ENCODE measurements at places on chromosomes 3 and 15.

DNA sequence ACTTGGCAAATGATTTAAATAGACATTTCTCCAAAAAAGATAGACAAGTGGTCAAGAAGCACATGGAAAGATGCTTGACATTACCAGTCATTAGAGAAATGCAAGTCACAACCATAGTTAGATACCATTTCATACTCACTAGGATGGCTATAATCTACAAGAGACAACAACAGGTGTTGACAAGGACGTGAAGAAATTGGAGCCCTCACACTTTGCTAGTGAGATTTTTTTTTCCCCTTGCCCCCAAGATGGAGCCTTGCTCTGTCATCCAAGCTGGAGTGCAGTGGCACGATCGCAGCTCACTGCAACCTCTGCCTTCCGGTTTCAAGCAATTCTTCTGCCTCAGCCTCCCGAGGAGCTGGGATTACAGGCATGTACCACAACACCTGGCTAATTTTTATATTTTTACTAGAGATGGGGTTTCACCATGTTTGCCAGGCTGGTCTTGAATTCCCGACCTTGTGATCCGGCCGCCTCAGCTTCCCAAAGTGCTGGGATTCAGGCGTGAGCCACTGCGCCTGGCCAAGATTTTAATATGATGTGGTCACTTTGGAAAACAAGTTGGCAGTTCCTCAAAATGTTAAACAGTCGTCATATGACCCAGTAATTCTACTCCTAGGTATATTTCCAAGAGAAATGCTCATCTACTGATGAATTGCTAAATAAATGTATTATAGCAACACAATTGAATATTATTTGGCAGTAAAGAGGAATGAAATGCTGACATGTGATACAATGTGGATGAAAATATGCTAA, 103.3 kb downstream of the ATG7 start:
- no peak for DNase-seq

DNA sequence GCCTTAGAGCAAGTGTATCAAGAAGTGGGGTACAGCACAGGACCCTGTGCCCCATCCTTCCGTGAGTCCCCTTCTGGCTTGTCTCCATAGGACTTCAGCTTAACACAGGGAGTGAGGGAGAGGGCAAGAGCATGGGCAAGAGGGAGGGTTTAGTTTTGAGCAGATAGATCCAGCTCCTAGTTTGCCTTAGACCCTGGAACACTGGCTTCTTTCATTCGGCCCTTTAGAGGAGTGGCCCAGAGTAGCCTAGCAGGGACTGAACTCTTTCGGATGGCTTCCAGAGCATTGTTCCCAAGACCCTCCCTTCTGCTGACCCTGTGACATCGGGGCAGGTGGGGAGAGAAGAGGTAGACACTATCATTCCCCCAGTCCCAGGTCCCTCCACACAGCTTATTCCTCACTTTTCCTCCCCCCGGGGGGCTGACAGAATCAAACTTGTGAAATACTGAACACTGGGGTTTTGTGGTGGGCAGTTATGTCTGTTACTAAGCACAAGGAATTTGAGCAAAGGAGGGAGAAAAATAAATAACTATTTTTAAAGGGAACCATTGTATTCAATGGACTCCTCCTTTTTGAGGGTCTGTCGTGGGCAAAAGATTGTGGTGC, 289.6 kb upstream of the C2CD4B start:
- no peak for DNase-seq

- no peak for DNase-seq
Measured at GRCh38 chr3:67646586-67647234, 7.7 kb downstream of the SUCLG2 start.

GRCh38 chr3:115325539-115325938, 178.5 kb upstream of the ZBTB20 start:
- no peak for DNase-seq

- no peak for DNase-seq
Measured at GRCh38 chr3:141864281-141864970, 12.0 kb upstream of the ATP1B3 start.

DNA sequence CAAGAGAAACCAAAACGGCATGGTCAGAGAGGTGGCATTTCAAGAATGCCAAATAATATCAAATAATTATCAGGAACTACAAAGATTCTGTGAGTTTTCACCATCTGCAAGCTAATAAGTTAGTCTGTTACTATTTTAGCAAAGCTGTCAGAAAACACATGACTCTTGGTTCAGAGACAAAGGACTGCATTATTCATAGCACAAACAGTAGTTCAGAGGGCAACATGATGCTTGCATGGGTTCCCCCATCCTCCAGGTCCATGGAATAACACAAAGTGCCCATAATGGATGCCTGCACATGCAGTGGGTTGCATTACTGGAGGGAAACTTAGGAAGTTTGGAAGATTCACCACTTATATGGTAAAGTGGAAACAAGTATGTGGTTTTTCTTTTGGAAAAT, 228.8 kb upstream of the ALCAM start:
- DNase-seq = no peak

GRCh38 chr15:72068856-72069255, 49.1 kb downstream of the MYO9A start:
- DNase-seq = no peak

DNA sequence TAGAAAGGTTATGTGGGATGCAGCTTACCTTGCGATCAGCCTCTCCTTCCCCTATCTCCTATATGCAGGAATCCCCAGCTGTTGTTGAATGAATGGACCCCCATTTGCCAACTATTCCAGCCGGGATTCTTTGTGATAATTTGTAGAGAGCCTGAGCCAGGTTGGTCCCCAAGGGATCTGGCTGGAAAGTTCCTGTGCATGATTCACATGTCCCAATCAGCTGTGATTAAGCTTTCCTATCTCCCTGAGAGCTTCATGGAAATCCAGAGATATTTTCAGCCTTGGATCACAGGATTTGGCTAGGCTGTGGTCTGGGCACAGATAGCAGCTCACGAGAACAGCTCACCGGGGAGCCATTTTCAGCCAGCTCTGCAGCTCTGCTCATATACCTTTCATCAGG, 76.7 kb downstream of the ARNT2 start:
- no peak for DNase-seq

DNA sequence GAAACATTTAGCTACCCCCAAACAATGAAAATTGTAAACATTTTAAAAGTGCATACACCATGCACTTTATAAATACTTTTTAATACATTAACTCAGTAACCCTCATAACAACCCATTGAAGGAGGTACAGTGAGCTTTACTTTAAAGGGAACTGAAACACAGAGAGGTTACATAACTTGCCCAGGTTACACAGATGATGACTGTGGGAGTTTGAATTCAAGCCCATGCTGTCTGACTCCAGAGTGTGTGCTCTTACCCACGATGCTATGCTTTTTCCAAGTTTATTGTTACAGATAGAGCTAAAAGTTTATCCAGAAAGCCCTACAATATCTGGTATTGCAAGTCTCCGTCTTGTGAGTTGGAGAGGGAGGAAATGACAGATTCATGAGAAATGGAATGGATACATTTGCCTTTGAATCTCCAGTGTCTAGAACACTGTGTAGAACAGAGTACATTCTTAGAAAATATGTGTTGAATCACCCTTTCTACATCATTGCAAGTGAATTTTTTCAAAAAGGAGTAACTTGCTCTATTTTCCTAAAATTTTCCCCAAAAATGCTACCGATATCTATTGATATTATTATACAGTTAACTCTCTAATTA, 428.3 kb downstream of the NAALADL2 start:
- no peak for DNase-seq

DNA sequence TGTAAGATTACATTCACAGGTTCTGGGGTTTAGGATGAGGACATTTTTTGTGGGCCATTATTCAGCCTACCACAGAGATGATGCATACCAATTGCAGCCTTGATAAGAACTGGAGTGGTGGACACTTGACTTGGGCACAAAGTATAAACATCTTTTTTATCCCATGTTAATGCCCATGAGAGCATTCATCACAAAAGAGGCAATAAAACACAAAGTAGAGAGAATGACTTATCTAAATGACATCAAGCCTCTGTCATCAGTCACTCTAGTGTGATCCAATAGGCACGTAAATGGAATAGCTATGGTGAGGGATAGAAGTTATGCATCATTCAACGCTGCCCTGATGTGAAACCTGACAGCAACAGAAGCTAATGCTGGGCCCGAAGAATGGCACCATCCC, 25.8 kb downstream of the VEPH1 start:
- DNase-seq = no peak

DNA sequence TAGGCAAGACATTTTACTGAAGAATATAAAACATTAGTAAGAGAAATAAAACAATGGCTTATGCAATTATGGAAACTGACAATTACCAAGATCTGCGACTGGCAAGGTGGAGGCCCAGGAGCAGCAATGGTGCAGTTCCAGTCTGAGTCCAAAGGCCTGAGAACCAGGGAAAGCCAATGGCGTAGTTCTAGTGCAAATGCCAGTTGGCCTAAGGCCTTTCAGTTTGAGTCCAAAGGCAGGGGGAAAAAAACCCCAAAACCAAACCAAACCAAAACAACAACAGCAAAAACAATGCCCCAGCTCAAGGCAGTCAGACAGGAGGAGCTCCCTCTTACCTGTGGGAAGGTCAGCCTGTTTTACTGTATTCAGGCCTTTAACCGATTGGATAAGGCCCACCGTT, 72.6 kb downstream of the ST6GAL1 start:
- no peak for DNase-seq

GRCh38 chr15:68411735-68412134, 20.2 kb downstream of the ITGA11 start:
- DNase-seq = no peak

DNA sequence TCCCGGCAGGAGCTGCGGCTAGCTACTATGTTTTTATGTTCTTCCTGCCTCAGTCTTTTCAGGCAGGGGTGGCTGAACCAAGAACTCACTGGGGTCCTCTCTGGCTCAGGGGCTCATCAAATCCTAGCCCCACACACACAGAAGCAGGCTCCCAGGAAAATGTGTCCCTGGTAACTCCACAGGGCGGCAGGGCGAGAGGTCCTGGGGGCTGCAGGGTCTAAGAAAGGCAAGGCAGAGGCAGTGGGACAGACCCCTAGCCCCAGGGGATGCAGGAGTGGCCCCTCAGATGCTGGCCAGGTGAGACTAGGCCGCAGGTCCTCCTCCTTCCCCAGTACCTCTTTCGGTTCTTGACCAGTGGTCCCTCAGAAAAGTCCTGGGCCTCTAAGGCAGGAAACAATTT, 48.9 kb downstream of the PTH1R start:
- no peak for DNase-seq

GRCh38 chr15:48939648-48940047, 24.1 kb downstream of the SHC4 start:
- no peak for DNase-seq

GRCh38 chr15:100692671-100693070, 90.3 kb downstream of the ASB7 start:
- no peak for DNase-seq

DNA sequence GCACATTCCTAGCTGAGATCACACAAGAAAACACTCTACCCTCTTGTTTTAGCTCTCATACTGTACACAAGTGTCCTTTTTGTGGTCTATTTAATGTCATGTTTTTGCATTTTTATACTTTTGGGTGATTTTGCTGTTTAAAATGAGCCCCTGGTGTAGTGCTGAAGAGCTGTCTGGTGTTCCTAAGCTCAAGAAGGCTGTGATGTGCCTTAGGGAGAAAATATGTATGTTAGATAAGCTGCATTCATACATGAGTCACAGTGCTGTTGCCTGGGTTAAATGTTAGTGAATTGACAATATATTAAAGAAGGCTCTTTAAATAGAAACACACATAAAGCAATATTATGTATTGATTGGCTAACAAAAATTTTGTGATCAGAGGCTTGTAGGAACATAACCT, 387.4 kb upstream of the C2CD4B start:
- DNase-seq = no peak

DNA sequence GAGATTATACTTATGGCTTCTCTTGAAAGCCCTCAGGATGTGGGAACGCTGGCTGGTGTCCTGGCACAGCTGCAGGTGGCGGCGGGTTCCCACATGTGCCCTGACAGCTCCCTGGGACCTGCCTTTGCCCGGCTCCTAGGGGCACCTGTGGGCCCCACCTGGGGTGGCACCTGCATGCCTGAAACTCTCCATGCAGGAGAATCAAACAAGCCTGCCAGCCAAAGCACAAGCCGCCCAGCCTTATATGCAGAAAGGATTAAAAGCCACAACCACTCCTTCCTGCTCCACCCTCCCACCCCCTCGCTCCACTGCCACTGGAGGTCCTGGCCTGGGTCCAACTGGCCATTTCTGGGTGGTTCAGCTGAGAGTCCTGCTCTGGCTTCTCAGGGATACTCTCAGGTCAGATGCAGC, 18.1 kb downstream of the TRPM1 start:
- no peak for DNase-seq

DNA sequence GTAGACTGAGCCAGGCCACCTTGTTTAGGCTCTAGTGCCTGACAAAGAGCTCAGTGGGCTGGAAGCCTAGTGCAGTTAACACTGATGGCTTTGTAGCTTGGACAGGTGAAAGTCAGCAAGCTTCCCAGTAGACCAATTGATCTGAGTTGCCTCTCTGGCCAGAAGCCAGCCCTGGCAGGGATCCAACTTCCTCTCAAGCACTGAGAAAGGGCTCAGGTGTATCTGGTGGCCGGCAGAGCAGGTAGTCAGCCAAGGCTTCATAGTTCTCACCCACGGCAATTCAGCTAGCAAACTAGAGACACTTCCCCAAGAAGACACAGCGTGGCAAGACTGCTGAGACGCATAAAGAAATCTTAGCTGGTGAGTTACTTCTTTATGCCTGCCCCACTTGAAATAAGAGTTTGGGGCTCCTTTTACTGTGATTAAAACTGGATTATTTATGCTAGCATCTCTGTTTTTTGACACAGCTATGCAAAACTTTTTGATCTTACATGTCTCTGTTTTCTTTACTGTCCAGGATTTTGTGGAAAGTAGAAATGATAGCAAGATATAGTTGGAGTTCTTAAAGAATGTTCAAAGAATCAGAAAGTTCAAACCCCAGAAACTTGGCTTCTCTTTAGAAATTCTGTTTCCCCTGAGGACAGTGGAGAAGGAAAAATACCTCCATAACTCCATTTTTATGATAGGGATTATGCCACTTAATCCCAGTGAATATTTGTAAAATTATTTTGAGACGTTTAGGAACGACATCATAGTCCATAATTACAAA, 8.4 kb upstream of the CA12 start:
- no peak for DNase-seq

GRCh38 chr15:26889298-26889898, 22.5 kb downstream of the GABRA5 start:
- peak; percentile 9 for DNase-seq

GRCh38 chr3:180631317-180631716, 29.4 kb downstream of the TTC14 start:
- DNase-seq = no peak

GRCh38 chr3:72844436-72844993, 3.7 kb downstream of the SHQ1 start:
- no peak for DNase-seq

- DNase-seq = no peak
Measured at GRCh38 chr3:60954048-60954447, 297.2 kb downstream of the FHIT start.

DNA sequence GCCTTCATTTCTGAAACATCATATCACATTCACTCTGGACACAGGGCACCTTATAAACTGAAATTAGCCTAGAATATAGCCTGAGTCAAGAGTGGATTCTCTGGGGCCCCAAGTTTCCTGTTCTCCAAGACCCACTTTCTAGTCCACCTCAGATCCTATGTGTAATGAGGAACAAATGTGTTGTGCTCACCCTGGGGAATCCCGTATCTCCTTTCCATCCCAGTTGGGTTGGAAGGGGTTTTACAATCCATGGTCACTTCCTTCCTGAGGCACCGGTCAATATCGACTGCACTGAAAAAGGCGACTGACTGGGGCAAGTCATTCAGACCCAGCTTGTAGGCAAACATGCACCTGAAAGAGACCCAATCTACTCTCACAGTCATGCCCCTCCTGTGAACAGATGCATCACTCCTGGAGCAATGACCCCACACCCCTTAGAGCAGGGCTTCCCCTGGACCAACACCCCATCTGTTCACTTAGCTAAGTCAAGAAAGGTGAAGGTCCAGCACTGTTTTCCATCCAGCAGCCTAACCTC, 17.4 kb downstream of the POLG start:
- DNase-seq = no peak

Data from activated CD4-positive, alpha-beta T cell treated with anti-CD3 and anti-CD28 coated beads for 24 hours (primary cell).